Calu3 (cell line): ENCODE measurements at places on chromosomes 3 and 15. TPM values are rescaled to one million over a fixed set of nuclear protein-coding genes. Genes with fewer than 3 reads are reported as not detected.

DNA sequence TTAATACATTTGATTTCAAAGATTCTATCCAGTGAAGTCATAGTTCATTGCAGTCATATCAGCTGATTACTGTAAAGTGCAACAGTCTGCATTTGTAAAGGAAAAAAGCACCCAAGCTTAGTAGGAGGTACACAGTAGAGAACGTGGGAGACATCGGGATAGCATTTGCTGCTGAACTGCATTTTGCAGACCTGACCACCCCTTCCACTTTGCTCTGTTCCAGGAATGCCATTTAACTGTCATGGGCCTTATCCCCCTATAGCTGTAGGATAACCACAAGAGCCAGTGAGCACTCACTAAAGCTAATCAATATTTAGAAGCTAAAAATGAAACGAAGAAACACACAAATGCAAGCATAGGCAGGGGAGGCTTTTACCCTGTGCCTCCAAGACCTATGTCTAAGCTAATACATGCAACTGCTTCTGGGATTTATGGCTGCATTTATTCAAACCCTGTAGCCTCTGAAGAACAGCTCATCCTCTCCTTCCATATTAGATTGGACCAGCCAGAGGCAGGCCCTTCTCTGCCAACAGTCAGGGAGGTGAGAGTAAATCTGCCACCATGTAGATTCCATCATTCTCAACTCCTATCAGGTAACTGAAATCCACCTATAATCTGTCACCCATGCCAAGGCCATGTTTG, 23.0 kb downstream of the TNIK start:
- DNase-seq: no peak

Gene EFL1
- total RNA-seq: 29.1 and 31.9 TPM in 2 replicates

DNA sequence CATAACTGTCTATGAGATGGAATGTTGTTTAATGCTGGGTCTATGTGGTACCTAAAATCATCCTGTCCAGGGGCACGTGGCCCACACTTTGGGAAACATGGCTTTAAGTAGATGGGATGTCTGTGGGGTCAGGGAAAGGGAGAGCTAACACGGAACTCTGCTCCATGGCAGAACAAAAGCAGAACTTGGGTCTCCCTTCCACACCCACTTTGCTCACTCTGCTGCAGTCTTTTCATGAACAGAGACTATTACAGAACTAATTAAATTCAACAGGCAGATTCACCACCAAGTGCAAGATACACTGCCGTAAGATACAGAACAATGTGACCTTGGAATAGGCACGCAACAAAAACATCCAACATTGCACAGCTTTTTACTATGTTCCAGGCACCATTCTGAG, 28.2 kb downstream of the POPDC2 start:
- no peak for DNase-seq

GRCh38 chr3:119228373-119229145, 12.1 kb downstream of the B4GALT4 start:
- DNase-seq: no peak

Gene CCDC13
- total RNA-seq: 0.66 and 0.68 TPM in 2 replicates

Gene DNAH1
- 10.2 and 13.1 TPM in 2 replicates for total RNA-seq

Gene CLRN1
- total RNA-seq: not detected in 2 replicates

Gene ZPLD1
- total RNA-seq: 0.64 and 1.2 TPM in 2 replicates

DNA sequence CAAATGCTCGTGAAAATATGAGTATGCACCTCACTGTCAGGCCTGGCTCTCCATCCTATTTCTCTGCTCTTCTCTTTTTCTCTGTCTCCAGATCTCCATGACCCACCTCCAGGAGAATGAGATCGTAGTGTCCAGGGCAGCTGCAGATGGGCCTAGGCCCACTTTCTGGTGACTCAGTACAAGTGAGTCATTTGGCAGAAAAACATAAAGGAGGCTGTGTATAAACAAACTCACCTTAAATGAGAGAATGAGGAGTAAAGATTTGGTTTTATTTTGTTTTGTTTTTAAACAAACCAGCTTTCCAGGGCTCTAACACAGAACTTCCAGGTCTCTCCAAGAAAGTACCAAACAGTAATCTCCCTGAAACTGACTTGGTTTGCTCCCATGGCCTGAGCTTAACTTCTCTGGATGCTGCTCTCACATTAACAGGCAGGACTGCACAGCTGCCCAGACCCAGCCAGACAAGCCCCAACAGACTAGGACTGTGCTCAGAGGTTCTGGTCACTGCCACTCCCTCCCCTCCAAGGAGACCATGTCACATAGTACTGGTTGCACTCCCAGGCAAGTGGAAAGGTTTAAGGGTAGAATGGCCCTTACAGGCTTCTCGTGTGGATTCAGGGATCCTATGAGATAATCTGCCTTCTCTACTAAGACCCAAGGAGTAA, 1.5 kb upstream of the HEG1 start:
- DNase-seq: no peak

Gene ST8SIA2
- total RNA-seq: not detected in 2 replicates

- DNase-seq: no peak
These were observed 215.3 kb downstream of the ALCAM start for GRCh38 chr3:105582015-105582414.

DNA sequence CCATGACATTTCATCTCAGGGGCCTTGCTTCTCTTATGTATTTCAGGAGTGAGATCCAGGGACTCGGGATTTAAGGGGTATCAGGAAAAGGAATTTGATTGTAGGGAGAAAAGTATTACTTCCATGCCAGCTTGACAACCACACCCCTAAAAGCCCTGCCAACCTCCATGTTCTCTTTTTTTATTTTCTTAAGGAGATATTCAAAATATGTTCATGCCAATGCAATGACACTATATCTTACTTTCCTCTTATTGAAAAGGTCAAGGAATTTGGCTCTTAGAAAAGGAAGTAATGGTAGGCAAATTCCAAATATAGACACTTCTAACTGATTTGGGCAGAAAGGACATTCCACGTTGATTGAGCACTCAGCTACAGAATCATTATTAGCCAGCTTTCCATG, 407.5 kb upstream of the NECTIN3 start:
- peak; percentile 16 for DNase-seq

GRCh38 chr3:54349231-54349652, 226.9 kb downstream of the CACNA2D3 start:
- no peak for DNase-seq

Gene AMT
- total RNA-seq: 8.5 and 9.7 TPM in 2 replicates

GRCh38 chr3:97009427-97010019, 195.1 kb downstream of the EPHA6 start:
- no peak for DNase-seq

DNA sequence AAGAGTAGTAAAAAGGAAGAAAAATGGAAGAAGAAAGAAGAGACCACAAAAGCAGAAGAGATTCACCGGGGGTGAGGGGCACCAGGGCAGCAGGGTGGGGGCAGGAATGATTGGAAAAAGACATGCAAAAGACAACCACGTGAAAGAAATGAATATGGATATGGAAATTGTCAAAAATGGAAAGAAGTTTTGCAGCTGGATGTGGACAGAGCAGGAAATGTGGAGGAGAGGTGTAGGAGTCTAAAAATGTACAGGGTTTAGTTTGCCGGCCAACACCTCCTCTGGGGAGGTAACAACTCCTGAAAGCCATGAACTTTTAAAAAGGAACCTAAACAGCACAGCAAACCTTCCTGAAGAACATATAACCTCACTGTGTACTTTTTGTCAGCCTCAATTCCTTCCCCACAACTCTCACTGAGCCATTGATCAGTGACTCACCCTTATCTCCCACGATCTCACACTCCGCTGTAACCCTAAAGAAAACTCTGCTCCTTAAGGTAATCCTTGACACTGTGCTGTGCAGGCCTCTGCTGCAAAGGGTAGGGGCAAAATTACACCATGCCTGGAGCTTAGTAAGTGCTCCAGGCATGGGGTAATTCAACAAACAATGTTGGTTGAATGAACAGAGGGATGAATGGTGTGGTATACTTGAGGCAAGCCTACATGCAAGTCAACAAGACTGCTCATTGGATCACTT, 100.2 kb upstream of the BOC start:
- peak; percentile 14 for DNase-seq

- peak; percentile 33 for DNase-seq
These were observed 629.6 kb downstream of the PYDC2 start for GRCh38 chr3:192090586-192090985.

DNA sequence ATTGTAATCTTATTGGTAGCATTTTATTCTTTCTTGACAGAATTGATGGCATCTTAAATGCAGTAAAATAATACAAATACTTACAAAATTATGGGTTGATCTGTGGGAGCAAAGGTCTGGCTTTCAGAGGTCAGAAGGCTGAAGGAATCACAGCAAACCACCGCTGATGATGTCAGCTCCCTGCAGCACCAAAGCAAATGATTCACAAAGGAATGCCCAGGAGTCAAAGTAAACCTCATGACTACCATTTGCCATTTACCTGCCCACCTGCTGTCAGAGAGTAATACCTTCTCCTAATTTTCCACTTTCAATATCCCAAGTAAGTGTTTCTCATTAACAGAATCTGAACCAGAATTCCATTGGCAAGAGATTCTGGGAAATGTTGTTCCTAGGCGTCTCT, 46.1 kb downstream of the CPA3 start:
- no peak for DNase-seq

Gene SPTSSB
- 3.0 and 8.1 TPM in 2 replicates for total RNA-seq

DNA sequence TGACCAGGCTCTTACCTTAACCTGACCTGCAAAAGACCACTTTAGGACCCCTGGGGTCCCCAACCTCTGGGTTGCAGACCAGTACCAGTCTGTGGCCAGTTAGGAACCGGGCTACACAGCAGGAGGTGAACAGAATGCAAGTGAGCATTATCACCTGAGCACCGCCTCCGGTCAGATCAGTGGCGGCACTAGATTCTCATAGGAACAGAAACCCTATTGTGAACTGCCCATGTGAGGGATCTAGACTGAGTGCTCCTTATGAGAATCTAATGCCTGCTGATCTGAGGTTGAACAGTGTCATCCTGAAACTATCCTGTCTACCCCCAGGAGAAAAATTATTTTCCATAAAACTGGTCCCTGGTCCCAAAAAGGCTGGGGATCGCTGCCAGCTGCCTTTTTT, 20.3 kb downstream of the CHP1 start:
- no peak for DNase-seq

- DNase-seq: no peak
These were observed 13.8 kb downstream of the CORO2B start for GRCh38 chr15:68592544-68592943.

Gene KIF23
- 71.8 and 108 TPM in 2 replicates for total RNA-seq

- no peak for DNase-seq
These were observed 390.4 kb downstream of the ZBTB20 start for GRCh38 chr3:114756506-114757279.

GRCh38 chr15:43828061-43828657, 1.4 kb downstream of the WDR76 start:
- no peak for DNase-seq

- DNase-seq: peak; percentile 30
These were observed 556 bp downstream of the CRYBG3 start for GRCh38 chr3:97822359-97822775.

DNA sequence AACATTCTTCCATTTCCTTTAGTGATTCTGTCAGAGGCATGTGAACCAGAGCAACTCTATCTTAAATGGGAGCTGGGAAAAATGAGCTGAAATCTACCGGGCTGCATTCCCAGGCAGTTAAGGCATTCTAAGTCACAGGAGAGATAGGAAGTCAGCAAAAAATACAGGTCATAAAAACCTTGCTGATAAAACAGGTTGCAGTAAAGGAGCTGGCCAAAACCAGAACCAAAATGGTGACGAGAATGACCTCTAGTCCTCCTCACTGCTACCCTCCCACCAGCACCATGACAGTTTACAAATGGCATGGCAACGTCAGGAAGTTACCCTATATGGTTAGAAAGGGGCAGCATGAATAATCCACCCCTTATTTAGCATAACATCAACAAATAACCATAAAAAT, 66.4 kb downstream of the B3GALNT1 start:
- DNase-seq: no peak

Gene TTC21A
- total RNA-seq: 8.1 and 9.1 TPM in 2 replicates

DNA sequence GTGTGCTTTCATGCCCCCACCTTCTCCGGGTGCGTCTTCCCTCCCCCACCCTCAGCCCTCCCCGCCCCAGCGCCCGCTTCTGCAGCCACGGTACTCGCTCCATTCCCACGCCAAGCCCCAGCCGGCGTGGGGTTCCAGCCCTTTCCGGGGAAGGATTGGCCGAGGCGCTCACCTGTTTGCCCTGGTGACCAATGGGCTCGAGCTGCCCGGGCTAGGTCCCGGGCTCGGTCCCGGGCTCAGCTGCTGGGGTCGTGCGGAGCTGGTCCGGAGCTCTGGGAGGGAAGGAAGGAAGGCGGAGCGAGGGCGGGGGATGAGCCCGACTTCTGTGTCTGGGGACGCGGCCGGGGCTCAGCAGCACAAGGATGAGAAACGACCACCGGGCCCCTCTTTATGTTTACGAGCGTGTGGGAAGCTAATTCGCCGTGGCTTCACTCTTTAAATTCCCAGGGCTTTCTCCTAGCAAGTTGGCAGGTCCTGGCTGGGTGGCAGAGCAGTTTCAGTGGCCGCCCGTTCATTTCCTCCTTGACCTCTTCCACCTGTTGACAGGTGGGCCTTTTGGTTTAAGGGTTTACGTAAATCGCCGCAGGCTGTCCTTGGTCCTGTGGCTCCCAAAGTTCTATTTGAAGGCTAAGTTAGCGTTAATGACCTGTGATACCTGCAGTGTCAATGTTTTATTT, at the start of gene IGSF10:
Gene IGSF10, minus strand, starts transcription at position 288 of the 677 bp plus-strand sequence. CDS start 2,352 bp downstream, outside the sequence.
- peak; percentile 28 for DNase-seq

DNA sequence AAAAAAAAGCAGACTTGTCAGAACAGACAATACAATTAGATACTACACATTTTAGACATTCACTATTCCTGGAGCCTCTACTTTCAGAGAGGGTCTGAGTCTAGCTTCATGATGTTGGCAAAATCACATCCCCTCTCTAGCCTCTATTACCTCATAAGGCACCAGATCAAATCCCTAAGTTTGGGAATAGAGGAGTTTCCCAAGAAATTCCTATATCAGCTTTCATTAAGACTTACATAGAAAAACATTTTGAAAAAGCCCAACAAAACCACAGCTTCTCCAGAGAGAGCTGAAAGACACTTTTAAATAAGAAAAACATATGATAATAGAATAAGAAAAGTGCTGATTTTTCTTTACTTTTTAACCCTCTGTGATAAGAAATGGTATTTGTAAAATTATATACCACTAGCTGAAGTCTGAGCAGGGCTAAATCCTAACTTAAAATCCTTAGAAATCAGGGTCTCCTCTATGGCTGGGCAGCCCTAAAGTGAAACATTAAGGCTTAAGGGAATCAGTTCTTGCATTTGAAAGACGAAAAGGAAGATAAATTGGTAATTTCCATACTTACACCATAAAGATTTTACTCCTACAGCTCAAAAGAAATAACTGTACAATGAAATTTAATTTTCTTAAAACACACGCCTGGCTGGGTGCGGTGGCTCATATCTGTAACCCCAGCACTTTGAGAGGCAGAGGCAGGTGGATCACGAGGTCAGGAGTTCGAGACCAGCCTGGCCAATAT, 4.3 kb downstream of the TBC1D2B start:
- DNase-seq: no peak
